ENCODE measurements at places on chromosomes 3 and 15. TPM values are rescaled to one million over a fixed set of nuclear protein-coding genes. Genes with fewer than 3 reads are reported as not detected.

LTF gene
- not detected for total RNA-seq

TEX55 gene
- total RNA-seq, result not detected

GPR171 gene
- total RNA-seq, result not detected

CEMIP gene
- 5.0 TPM for total RNA-seq

SIDT1 gene
- 0.13 TPM for total RNA-seq

PPP1R14D gene
- not detected for total RNA-seq

STAC gene
- 0.08 TPM for total RNA-seq

PARL gene
- 58.1 TPM for total RNA-seq
